Thoracic aorta (tissue), 2 donors: ENCODE measurements at places on chromosomes 2 and 18. TPM values are rescaled to one million over a fixed set of nuclear protein-coding genes. Genes with fewer than 3 reads are reported as not detected.

ZNF513 gene
- total RNA-seq, result 10.9 TPM

DNA sequence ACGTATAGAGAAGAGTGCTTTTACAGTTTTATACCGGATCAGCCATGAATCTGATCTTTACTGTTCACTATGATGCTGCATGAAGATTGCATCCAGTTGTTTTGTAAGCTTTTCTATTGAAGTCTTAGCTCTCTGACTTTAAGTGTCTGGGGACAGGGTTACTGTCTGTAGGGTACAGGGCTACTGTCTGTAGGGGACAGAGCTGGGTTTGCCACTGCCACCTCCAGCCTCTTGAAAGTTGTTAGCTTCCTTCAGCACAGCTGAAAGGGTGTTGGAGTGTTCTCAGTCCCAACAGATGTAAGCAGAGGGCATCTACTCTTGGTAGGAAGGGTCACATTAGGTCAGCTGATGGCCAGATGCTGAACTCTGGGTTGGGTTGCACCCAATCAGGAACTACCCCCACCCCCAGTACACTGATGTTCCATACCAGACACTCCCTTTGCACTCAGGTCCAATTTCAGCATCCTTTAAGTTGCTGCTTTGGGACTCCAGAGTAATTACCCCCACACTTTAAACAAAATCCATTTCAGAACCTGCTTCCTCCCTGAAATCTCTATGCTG, 58.0 kb downstream of the MYL12B start:
- no peak for DNase-seq

SLC4A3 gene
- 6.5 TPM for total RNA-seq

- DNase-seq, result no peak
Measured at GRCh38 chr2:97712693-97713295, 582 bp upstream of the ZAP70 start.

IL18R1 gene
- total RNA-seq, result 9.3 TPM

DNA sequence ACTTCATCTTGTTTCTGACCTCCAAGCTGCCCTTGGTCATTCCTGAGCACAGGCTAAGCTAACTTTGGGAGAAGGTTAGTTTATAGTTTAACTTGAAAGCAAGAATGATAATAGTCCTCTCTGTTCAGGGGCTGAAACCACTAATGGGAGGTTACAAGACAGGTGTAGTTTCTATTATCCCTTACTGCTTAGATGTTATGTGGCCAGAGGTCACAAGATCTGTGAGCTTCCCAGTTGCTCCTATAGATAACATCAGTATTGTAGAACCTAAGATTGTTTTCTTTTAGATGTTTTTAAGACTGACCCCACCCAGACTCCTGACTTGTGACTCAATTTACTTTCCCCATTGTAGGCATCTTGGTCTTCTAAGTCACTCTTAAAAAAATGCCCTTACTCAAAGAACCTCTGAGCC, 94.8 kb upstream of the LPIN2 start:
- no peak for DNase-seq
